ENCODE measurements at places on chromosomes 13 and 19.

DNA sequence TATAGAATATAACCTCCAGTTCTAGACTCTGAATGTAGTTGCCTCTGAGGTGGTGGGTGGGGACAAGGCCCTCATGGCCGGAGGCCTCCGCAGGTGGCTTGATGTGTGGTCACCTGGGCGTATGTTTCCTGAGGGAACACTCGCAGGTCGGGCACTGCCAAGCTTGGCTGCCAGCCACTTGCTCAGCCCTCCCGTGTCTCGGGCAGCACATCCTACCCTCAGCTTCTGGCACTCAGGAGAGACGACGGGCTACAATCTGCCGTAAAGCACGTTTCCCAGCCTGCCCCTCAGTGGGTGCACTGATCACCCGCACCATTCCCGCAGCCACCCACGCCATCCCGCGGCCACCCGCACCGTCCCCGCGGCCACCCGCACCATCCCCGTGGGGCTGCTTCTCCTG, 15.2 kb downstream of the THOP1 start:
- no peak for DNase-seq

DNA sequence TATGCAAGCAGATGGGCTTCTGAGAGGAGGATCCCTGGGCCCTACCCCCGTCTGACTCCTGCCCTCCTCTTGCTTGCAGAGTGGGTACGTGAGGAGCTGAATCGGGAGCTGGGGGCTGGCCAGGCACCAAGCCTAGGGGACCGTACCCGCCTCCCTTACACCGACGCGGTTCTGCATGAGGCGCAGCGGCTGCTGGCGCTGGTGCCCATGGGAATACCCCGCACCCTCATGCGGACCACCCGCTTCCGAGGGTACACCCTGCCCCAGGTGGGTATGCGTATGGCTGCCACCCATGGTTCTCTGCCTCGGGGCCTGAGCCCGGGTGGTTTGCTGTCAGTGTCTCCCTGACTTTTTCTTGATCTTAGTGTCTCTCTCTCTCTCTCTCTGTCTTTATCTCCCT, 10.4 kb downstream of the CYP2S1 start:
- DNase-seq = no peak

DNA sequence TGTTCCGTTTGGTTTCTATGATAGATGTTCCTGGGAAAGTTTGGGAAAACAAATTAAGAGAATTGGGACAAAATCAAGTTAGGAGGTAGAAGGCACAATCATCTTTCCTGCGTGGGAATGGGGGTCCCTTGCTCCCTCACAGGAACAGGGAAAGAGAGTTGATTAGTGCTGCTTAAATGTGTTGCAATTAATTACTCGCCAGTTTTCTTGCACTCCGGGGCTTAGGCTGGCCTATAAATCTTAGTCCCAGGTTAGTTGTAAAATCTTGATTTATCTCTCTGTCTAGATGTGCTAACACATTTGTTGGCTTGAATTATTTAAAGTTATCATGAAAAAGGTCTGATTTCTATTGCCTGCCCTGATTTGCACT, 10.1 kb downstream of the B3GLCT start:
- no peak for DNase-seq

GRCh38 chr13:113969973-113970611, 3.8 kb downstream of the C13orf46 start:
- DNase-seq = no peak

DNA sequence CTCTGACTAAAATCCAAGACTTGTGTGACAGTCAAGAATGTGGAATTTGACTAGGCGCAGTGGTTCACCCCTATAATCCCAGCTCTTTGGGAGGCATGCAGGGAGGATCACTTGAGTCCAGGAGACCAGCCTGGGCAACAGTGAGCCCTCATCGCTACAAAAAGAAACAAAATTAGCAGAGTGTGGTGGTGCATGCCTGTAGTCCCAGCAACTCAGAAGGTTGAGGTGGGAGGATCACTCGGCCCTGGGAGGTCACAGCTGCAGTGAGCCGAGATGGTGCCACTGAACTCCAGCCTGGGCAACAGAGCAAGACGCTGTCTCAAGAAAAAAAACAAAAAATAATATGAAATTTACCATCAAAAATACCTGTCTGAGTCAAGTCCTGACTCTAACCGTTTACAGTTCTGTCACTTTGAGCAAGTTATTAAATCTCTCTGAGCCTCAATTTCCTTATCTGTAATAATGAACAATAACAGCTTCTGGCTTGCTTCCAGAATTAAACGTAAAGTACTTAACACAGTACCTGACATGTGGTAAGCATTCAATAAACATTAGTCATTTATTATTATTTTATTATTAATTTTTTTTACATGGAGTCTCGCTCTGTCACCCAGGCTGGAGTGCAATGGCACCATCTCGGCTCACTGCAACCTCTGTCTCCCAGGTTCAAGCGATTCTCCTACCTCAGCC, 204.6 kb upstream of the TSC22D1 start:
- no peak for DNase-seq

DNA sequence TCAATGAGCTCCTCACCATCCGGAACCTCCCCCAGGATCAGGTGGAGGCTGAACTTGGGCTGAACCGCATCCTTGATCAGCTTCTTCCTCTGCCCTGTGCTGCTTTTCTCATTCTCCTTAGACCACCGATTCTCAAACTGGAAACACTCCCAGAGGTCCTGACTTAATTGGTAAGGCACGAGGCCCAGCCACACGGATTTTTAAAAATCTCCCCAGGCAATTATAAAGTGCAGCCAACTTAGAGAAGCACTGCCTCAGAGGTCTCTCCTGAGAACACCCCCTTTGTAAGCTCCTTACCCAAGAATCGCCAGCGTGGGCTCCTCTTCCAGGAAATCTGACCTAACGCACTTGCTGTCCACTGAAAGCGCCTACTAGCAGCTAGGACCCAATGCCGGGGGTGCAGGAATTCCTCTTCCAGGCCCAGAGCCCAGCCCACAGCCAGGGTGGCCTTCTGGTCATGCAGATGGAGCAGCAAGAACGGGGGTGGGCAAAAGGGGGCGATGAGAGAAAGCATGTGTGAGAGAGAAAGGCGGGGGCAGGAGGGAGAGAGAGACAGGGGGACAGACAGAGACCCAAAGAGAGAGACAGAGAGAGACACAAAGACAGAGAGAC, 66.9 kb upstream of the CACNA1A start:
- no peak for DNase-seq

GRCh38 chr19:56839652-56840450, 675 bp downstream of the PEG3 start:
- DNase-seq = no peak

DNA sequence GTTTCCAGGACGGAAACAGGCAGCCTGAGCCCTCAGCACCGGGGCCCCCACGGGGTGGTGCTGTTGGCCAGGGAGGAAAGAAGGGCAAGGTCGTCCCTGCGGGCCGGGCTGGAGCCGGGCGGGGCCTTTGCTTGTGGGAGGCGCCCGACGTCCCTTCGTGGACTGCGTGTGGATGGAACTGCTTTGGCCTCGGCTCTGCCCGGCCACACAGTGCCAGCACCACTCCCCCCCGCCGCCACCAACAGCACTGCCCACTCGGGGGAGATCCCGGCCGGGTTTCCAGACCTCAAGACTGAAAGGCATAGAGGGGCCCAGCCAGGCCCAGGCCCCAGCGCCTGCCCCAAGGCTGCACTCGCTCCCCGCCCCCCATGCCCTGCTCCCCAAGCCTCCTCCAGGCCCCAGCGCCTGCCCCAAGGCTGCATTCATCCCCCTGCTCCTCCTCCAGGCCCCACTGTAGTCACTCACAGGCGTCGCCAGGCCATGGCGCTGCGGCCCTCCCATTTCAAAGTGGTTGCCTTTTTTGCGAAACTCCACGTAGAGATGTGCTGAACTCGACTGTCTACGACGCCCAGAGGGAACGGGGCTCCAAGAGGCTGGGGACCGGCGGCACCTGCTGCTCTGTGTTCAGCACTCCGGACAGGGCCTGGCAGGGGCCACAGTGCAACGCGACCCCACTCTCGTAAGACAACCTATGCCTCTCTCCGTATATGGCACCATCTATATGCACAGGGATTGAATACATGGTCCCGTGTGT, 22.5 kb downstream of the C13orf46 start:
- DNase-seq = no peak

DNA sequence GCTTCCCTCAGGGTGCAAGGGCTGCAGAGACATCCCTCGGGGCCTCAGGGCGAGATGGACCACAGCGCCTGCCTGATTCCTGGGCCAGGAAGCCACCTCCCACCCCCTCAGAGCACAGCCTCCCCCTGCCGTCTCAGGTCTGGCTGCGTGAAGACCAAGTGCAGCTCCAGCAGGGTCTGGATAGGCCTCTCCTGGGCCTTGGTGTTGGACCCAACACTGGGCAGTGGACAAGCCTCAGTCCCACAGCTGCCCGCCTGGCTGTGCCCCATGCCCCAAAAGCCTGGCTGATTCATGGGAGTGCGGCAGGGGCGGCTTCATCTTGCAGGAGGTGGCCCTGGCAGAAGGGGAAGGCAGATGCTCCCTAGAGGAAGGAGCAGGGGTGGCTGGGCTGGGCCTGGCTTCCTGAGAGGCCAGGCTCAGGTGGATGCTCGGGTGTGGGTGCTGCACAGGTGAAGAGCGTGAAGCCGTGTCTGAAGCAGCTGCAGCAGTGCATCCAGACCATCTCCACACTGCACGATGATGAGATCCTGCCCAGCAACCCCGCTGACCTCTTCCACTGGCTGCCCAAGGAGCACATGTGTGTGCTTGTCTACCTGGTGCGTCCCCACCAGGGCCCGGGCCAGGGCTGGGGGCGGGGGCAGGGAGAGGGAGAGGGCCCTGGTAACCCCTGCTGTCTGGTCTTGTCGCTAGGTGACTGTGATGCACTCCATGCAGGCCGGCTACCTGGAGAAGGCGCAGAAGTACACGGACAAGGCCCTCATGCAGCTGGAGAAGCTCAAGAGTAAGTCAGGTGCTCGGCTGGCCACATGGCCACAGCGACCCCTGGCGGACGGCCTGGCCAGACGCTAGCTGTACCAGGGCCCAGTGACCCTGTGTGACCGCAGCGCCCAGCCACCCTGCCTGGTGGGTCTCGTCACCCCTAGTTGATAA, 21.7 kb downstream of the MAU2 start:
- no peak for DNase-seq

GRCh38 chr13:92896842-92897241, 329.8 kb upstream of the GPC6 start:
- no peak for DNase-seq

- no peak for DNase-seq
Measured at GRCh38 chr19:41341669-41342490, 11.8 kb downstream of the TGFB1 start.

DNA sequence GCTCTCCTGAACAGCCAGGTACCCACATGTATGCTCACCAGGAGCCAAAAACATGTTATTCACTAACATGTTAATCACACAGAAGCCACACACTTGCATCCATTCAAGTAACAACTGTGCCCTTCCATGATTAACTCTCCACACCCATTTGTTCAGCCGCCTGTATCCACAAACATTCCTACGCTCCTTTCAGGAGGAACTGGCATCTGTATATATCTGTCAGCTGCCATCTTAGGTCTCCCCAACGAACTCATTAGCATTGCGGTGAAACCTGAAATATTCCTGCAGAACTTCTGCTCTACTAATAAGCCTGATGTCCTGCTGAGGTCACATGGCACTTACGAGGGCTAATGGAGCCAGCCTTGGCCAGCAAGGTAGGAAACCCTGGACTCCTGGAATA, 33.0 kb downstream of the OLFM2 start:
- no peak for DNase-seq

DNA sequence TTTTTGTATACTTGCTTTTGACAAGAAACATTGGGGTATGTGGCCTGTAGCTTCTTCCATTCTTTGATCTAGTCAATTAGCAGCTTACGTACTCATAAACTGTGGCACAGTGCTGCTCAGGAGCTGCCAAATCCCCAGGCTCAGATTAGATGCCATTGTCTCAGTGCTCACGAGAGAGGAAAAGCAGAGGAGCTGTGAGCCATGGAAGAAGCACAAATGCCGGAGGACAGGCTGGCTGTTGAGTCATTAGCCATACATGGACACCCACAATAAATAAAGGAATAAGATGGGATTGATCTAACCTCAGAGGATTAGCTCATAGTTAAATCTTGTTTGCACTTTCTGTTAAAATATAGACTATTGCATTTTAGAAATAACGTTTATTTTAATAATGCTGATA, 121.7 kb downstream of the POSTN start:
- DNase-seq = no peak

DNA sequence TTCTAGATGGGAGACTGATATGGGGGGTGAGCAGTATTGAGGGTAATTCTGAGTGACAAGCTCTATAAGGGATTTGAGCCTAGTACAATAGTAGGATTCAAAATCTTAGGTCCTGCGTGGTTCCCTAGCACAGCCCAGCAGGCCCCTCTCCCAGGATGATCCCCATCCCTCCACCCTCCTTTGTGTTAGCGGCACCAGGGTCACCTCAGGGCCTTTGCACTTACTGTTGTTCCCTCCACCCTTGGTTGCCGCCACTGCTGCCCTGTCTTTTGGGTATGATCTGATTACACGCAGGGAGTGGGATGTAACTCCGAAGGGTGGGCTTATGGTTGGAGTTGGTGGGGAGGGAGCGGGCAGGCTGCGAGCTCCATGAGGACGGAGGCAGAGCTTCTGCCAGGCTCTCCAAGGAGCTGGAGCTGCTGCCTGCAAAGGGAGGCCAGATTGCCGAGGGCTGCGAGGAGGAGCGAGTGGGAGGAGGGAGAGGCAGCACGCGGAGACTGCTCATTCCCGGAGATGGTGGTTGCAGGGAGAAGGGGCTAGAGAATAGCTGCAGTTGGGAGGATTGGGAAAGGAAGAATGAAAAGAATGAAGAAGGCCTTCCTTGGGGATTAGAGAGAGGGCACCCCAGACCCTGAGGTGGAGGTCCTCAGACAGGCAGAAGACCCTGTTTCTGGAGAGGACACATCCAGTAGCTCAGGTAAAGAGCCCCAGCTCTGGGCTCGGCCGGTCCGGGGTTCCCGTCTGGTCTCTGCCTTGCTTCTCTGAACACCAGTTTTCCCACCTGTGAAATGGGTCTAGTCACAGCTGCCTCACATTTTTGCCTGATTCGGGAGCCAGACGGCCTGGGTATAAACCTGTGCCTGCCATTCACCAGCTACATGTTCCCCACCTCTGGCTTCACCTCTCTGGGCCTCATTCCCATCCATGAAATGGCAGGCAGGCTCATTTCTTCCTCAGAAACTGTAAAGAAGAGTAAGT, 5.2 kb downstream of the NACC1 start:
- DNase-seq = no peak

GRCh38 chr19:18251587-18252369, 22.5 kb downstream of the IQCN start:
- DNase-seq = peak; percentile 34

- peak; percentile 14 for DNase-seq
Measured at GRCh38 chr19:53659292-53659691, 27.5 kb downstream of the DPRX start.

DNA sequence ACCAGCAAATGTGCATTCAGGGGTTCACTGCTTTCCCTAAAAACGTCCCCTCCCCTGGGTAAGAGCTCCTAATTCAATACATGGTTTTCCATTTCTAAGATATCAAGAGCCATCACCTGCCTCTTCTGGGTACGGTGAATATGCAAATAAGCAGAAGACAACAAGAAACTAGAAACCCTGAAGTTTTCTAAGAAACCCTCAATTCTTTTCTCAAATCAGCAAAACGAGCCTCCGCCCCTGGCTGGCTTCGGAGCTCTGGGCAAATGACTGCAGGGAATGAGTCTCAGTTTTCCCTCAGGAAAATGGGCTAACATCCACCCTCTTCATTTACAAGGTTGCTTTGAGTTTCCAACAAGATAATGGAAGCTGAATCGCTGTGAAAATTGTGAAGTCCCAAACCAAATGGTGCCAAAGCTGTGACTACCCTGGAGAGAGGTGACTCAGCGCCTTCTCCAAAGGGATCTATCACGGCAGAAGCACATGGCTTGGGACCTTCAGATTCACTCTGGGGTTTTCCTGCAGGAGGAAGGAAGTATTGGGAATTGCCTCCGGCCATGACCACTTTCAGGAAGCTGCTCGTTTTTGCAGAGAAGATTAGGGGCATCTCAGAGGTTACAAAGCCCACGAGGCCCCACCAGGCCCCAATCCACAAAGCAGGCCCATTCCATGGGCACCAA, 26.6 kb downstream of the KLF2 start:
- DNase-seq = no peak

Measured in glomerular endothelial cell (primary cell).